ENCODE measurements at places on chromosomes 2 and 18. TPM values are rescaled to one million over a fixed set of nuclear protein-coding genes. Genes with fewer than 3 reads are reported as not detected.

OSBPL6 gene
- total RNA-seq: 1.2 TPM

- no peak for DNase-seq
Observed at GRCh38 chr2:228827056-228827700, 443.9 kb downstream of the PID1 start.

CERS6 gene
- total RNA-seq: 7.7 TPM

IL37 gene
- not detected for total RNA-seq

DNA sequence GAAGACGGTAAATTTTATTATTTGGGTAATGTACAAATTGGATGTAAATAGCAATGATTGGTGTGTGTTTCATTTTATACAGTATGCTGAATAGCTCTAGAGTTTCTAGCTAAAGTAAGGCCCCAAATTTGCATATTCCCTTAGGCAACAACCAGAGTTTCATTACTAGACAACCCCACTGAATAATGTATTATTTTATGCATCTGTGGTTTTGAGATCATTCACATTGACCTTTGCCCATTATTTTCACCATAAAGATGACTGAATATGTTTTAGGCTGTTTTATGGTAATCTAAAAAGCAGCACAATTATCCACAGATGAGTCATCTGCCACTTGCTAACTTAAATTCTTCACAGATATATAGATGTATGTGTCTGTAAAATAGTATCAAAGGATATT is 44.5 kb upstream of the C2orf74 start:
- no peak for DNase-seq

MOCOS gene
- 0.13 TPM for total RNA-seq

IHH gene
- not detected for total RNA-seq

DNA sequence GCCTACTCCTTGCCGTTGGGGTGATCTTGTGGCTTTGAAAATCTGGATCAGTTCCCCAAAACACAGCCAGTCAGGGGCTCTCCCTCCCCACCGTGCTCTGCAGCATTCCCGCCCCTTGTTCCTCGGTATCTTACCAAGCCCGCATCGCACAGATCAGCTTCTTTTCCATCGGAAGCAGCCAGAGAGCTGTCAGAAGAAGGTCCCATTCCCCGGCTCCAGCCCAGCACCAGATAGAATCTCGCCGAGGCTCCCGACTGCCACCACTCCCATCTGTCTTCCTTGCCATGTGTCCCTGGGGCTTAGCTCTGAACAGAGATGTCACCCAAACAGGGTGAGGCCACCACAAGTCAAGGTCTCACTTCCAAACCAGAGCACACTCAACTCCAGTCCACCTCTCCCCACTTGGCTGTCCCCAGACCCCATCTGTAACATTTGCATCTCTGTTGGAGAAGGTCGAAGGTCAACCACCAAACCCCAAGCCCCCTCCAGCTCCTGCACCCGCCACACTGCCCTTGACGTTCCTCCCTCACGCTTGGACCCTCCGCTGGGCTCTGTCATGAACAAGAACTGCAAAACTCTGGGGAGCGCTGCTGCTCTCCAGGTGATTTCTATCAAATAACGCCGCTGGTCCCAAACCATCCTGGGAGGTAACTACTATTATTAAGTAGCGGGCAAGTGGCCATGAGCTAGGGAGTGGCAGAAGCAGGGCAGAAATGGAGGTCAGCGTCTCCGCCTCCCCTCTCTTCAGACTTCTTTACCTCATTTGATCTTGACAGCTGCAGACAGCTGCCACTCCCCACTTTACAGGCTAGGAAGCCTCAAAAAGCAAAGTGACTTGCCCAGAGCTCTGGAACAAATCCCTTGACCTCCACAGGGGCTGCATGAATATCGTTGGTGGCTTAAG is 70.0 kb upstream of the TAF1B start:
- DNase-seq: no peak

GRCh38 chr2:233242231-233242927 is 9.1 kb upstream of the ATG16L1 start:
- no peak for DNase-seq

SERPINB13 gene
- total RNA-seq: not detected

DNA sequence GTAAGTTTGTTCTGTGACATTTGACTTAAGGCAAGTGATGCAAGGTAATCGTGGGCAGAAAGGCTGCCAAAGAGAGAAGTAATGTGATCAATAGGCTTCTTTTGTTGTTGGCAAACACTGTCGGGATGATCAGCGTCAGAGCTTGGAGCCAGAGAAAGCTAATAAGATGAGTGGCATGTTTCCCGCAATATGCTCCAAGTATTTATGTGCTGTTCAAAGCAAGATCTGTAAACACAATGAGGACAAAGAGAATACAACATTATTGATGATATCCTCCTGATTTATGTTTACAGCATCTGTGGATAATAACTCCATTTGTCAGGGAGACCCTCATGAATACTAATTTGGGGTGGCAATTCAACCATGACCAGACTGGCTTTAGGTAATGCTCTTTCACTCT is 603.3 kb downstream of the TDRD15 start:
- DNase-seq: no peak

SLC14A1 gene
- 3.6 TPM for total RNA-seq

STARD6 gene
- total RNA-seq: 0.46 TPM

DNA sequence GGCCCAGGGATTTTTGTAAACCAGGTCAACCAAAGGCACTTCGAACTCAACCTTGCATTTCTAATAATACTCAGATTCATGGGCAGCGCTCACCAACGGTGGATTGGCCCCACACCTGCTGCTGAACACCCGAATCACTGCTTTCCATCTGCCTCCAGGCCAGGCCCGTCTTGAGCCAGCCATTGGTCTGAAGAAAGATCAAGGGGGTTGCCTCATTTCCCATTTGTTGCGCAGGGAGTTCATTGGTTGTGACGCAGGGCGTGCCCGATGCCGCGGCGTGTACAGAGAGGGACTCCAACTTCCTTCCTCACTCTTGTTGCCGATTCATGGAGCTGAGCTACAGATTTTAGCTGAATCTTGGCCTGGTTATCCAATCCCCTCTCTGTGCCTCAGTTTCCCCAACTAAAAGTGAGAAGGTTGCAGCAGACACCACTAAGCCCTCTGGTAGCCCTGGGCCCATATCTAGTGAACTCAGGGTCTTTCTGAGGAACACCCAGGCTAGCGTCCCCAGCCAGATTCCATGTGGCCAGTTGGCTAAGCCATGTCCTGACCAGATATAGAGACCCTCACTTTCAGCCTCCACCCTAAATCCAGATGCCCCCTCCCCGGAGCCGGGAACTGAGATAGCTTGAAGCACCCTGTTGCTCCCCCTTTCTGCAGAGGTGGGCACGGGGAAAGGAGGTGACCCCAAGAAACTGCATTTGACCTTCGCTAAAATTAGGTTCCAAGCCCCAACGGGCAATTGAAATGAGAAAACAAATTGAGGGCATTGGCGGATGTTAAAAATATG is 60.9 kb upstream of the HPCAL1 start:
- no peak for DNase-seq

ERBB4 gene
- not detected for total RNA-seq

FEV gene
- total RNA-seq: not detected

GRCh38 chr2:161709428-161709827 is 85.2 kb downstream of the SLC4A10 start:
- DNase-seq: no peak

- DNase-seq: no peak
Observed at GRCh38 chr2:24512831-24513230, 21.8 kb downstream of the NCOA1 start.

SERPINB5 gene
- not detected for total RNA-seq

- no peak for DNase-seq
Observed at GRCh38 chr18:22466608-22467395, 49.1 kb upstream of the CTAGE1 start.

GRCh38 chr2:189782221-189782671 is 1.9 kb downstream of the ORMDL1 start:
- DNase-seq: no peak

STK16 gene
- total RNA-seq: 26.1 TPM

DNA sequence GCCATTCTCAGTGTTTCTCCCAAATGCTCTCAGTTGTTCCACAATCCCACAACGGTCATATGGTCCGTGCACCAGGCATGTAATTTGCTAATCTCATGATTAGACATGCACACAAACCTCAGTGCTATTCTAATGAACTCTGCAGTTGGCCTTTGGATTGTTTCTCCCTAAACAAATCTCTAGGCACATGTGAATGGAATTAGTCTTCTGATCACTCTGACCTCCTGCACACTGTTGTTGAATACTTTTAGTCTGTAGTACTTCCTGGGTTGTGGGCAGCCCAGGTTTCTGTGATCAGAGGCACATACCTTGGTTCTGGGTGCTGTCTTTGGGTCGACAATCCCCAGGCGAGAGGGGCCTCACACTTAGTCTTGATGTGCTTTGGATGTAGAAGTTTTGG is 498.7 kb upstream of the SPRED2 start:
- no peak for DNase-seq

GPR55 gene
- total RNA-seq: 11.6 TPM

- no peak for DNase-seq
Observed at GRCh38 chr18:67618061-67618460, 101.5 kb upstream of the DSEL start.

DNA sequence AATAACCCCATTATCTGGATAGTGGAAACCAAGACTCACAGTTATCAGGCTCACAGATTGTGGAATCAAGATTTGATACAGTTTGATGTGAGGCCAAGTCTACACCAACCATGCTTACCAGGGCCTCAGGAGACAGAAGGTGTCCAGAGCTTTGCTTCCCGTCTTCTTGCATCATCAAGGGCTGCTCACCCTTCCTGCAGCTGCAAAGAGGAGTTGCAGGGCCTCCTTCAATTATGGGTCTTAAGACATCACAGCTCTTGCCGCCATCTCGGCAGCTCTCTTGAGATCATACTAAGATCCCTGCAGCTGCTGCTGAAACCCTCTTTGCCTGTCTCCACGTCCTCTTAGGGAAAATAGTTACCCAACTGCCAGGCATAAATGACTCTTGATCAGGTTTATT is 176.0 kb downstream of the MGAT5 start:
- no peak for DNase-seq

DNA sequence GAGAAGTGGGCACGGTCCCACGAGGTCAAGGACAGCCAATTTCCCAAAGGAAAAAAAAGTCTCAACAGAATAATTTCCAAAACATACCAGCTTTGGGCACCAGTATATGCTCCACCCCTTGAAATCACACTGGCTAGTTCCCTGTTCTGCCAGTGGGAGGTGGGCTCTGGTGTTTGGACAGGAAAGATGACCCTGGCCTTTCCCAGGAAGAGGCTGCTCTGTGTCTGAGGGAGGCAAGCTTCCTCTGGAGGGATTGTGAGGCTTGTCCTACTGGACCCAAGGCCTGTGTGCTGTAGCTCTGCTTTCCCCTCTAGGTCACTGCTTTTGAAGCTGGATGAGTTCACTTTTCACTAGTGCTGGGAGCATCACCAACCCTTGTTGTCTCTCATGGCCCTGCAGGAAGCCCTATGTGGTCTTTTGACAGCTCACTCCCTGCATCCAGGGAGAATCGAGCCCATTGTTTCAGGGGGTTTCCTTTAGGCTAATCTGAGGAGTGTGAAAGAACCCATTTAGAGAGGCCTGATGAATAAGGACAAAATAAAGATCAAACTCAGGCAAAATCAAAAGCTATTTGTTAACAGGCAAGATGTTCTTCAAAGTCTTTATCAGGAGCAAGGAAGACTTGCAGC is 36.3 kb downstream of the CXCR4 start:
- no peak for DNase-seq

GRCh38 chr2:134482766-134483340 is 229.0 kb downstream of the MGAT5 start:
- no peak for DNase-seq

SCN7A gene
- not detected for total RNA-seq

DNA sequence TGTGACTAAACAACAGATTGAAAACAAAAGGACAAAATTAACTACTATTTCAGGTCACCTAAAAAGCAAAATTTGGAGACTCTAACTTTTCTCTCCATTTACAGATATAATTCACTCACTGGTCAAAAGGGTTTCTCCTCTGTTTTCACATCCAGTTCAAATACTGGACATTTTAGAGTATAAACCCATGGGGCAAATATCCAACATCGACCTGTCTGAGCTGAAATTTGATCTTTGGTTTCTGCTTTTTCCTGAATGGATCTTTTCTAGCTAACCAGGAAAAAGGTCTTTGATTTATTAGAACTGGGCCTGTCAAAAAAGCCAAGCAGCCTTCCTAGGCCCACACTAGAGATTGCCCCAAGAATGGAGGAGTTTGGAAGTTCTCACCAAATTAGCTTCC is 69.3 kb upstream of the SATB2 start:
- no peak for DNase-seq

DNA sequence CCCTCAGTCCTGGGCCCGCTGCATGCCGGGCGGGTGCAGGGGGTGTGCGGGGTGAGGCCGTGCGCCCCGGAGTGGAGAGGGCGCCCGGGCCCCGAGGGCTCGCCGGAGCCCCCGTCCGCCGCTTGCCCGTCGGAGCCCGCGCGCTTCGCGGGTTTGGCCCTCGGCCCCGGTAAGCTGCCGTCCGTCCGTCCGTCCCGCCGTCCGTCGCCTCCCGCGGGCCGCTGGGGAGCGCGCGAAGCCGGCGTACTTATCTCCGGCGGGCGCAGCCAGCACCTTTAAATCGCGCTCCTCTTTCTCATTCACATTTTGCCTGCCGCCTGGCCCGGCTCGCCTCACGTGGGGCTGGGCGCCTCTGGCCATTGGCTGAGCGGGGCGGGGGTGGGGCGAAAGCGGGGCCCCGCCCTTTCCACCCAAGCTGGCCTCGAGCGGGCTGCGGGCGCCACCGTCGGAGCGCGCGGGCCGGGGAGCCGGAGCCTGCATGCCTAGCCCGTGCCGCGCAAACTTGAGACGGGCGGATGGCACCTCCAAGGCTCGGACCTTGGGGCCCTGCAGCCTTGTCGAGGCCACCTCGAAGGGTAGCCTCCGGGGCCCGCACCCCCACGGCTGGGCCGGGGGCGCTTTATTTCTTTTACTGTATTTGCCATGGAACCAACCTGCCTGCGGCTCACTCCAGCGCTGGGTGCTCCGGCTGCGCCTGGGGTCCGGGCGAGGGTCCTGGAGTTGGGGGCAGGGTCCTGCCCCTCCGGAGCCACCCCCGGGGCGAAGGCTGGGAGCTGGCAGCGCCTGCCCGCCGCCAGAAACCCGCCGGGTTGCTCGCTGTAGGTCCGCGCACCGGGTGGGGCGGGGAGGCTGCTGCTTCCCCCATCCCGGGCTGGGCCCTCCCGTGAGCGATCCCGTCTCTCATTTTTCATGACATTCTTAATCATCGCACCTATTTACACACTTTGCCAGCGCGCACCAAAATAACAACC is at the start of gene GBX2:
TSS of gene GBX2 (minus strand) at position 277 of the 971 bp plus-strand sequence. CDS start 415 bp downstream, outside the sequence.
- DNase-seq: no peak

DIS3L2 gene
- 28.6 TPM for total RNA-seq

- no peak for DNase-seq
Observed at GRCh38 chr18:21242780-21243401, 859 bp downstream of the GREB1L start.

LOXHD1 gene
- total RNA-seq: not detected

GRCh38 chr2:235725016-235725489 is 231.2 kb downstream of the AGAP1 start:
- DNase-seq: no peak

- DNase-seq: no peak
Observed at GRCh38 chr2:120944575-120944974, 208.9 kb downstream of the GLI2 start.

GRCh38 chr2:238883421-238883901 is 35.6 kb downstream of the TWIST2 start:
- no peak for DNase-seq

INO80C gene
- total RNA-seq: 27.0 TPM

All from CD8-positive, alpha-beta memory T cell (primary cell).